ENCODE measurements at places on chromosomes 3 and 15.

GRCh38 chr3:134377896-134378295 lies 3.6 kb upstream of the AMOTL2 start:
- no peak for DNase-seq

DNA sequence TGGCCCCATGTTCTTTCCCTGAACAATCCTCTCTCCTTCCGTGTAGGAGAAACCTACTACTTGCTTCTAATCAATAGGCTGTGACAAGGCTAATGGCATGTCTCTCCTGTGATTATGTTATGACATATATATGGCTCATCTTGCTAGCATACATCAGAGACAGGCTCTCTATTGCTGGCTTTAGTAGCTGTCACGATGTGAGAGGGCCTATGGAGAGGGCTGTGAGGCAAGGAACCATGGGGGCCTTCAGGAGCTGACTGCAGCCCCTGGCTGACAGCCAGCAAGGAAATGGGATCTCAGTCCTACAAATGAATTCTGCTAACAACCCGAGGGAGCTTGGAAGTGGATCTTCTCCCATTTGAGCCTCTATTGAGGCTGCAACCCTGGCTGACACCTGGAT lies 96.3 kb downstream of the EOMES start:
- no peak for DNase-seq

DNA sequence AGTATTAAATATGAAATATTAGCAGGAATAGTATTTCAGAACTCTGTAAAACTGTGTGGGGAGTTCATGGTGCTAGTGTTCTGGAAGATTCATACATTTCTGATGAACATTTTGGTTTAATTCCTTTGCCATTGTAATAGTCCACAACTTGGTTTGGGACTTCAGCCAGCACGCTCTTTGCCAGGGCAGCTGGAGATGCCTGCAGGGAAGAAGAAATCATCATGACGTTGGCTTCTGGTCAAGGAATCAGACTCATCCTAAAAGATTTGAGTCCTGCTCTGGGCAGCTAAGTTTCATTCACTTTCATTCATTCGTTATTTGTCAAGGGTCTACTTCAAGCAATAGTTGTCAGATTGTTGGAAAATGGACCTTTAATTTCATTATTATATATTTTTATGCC lies 32.4 kb upstream of the MRPL3 start:
- no peak for DNase-seq

DNA sequence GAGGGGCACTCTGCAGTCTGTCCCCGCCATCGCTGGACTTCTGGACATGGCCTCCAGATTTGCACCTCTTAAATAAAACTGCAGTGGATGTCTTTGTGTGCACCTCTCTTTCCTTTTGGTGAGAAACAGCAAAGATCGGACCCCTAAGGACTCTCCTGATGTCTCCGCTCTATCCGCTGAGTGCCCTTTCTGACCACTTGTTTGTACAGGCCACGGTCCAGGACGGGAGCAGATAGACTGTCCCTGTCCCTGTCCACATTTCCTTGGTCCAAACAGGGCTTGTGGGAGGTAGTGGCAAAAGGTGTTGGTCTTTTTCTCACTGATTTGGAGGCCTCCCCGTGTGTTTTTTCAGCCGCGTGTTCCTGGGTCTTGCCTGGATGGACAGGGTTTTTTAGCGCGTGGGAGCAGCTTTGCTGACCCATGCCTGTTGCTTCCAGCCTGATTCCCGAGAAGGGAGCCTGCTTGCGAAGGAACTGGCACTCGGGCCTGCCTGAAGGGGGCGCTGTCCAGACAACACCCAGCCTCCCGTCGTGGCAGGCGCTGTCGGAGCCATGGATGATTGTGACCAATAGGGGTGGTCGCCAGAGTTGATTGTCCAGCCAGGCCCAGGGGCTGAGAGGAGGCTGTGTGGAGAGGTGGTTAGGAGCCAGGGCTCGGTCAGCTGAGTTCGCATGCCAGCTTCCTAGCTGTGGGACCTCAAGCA lies 13.2 kb upstream of the STAB1 start:
- no peak for DNase-seq

DNA sequence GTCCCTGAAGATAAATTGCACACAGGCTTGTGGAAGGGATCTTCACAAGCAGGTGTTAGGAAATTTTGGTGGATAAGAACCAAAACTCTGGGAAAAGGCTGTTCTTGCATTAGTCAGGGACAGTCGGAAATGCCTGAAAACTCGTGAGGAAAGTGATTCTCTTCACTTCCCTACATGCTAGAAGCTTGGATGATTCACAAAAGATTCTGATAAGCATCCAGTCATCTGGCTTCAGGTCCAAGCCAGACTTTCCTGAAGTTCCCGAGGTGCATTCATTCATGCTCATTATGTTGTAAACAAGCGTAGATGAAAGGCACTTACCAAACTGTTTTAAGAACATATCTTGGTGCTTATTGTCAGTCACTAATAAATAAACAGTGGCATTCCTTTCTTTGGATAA lies 1028.7 kb downstream of the NTRK3 start:
- no peak for DNase-seq

DNA sequence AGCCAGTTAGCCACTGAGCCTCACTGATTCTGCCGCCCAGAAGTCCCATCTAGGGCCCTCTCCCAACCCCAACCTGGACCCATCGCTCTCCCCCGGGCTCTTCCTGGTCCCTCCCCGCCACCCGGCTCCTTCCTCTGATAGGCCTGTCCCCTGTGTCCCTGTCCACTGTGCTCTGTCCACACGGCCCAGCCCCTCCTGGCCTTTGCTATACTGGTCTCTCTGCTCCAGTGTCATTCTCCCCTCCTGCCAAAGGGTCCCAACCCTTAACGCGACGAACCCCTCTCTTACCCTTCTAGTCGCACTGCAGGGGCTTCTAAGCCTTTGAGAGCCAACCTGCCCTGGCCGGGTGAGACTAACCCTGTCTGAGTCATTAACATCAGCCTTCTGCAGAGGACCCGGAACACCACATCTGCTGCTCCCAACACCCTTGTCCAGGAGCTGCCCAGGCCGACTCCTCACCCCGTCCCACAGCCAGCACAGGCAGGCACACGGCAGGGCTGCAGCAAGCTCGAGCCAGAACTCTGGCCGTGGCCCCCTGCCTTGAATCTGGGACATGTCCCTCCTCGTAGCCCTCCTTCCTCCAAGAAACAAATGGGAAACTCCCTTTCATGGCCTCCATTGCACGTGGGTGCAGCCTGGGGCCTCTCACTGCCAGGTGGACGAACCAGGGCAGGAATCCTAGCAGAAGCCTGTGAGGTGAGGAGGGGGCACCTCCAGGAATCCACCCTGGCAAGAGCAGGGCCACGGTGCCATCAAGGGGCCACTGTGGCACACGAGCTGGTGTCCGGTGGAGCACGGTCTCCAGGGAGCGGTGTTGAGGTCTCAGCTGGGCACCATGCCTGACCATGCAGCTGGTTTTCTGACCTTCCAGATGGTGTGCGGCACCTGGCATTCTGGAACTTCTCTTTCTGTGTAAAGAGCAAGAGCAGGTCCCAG lies 140.9 kb upstream of the IQSEC1 start:
- DNase-seq = no peak

DNA sequence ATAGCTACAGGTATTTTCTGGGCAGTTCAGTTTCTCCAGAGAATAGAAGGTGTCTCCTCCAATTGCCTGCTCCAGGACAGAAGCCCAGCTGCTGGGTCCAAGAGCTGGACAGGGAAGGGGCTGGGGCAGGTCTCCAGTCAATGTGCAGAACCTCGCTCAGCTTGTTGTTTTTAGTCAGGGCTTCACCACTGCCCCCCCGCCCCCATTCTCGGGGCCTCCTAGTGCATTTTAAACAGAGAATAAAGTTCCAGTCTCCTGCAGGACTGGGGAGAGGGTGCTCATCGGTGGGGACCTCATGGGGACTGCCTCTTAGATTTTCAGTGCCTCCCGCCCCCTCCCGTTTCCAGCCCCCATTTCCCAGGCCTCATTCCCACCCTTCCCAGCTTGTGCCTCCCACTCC lies 216.6 kb downstream of the XXYLT1 start:
- DNase-seq = no peak

DNA sequence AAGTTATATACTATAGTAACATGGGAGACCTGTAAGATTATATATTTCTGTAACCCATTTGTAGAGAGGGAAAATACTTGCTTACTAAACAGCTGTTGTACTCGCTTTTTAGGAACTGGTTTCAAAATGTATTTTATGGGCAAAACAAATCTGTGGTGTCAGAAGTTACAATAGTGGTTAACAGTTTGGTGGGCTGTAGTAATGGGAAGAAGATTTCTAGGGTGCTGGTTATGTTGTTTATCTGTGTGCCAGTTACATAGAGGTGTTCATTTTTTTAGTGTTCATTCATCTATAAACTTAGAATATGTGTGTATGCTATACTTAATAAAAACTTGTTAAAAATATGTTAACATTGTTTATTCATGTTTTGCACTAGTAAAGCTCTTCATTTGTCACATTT lies 42.1 kb downstream of the RNF111 start:
- no peak for DNase-seq

- no peak for DNase-seq
Measured at GRCh38 chr15:42632105-42632675, 56.8 kb downstream of the STARD9 start.

DNA sequence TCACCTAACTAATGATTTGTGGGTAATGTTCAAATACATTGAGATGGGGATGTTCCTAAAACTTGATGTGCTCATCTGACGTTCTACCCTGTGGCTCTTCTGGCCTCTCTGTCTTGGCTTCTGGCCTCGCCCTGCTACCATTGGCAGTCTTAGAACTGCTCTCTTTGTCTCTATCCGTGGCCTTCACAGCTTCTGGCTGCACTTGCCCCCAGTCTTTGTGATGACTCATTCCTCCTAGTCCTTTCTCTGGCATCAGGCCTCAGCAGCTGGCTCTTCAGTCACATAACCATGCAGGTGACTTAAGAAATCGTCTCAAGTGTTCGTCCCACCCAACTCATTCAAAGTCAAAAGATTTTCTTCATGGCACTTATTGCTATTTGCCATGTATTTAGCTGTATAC lies 188.1 kb downstream of the BBX start:
- DNase-seq = no peak

DNA sequence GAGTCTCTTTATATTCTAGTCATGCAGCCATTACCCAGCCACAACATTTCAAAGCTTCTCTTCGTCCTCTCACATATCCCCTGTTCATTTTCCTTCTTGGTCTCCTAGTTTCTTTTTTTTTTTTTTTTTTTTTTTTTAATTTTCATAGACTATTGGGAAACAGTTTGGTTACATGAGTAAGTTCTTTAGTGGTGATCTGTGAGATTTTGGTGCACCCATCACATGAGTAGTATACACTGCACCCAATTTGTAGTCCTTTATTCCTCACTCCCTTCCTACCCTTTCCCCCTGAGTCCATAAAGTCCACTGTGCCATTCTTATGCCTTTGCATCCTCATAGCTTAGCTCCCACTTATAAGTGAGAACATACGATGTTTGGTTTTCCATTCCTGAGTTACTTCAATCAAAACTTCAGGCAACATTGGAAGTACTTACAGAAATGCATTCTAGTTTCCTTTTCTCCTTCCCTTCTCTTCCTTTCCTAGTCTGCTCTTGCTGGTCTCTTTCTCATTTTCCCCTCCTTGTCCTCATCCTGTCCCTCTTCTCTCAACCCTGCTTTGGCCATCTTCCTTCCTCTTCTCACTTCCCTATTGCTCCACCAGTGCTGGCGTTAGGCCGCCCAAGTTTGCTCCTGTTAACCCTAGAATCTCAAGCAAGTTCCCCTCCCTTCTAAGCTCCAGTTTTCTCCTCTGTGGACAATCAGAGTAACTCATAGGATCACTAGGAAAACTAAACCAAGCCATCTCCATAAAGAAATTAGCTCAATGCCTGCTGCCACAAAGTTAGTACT lies 4.8 kb downstream of the ATP8B4 start:
- DNase-seq = no peak

DNA sequence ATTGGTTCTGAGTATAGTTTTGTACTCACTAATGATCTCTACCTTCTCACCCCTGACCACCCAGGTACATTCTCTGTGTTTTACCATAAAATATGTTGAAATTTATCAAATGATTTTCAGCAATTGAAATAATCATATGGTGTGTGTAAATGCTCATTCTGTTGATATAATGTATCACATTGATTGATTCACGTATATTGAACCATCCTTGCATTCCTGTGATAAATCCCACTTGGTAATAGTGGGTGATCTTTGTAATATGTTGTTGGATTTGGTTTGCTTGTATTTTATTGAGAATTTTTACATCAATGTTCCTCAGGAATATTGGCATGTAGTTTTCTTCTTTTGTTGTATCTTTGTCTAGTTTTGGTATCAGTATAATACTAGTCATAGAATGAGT lies 1497.6 kb downstream of the OTOL1 start:
- DNase-seq = no peak

DNA sequence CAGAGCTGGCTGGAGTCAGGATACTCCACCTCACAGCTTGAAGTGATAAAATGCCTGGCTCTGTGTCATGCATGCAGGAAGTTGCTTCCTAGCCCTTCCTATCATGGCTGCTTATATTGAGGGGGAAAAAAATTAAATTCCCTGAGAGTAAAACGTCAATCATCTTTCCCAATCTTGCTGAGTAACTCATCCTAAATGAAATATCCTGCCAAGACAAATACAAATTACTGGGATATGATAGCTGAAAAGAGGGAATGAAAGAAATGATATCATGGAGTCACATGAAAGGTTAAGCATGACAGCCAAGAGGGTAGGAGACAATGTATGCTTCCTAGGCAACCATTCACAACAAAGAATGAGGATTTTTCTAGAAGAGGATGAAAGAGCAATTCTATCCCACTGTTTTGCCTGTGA lies 110.6 kb downstream of the ABI3BP start:
- DNase-seq = no peak

DNA sequence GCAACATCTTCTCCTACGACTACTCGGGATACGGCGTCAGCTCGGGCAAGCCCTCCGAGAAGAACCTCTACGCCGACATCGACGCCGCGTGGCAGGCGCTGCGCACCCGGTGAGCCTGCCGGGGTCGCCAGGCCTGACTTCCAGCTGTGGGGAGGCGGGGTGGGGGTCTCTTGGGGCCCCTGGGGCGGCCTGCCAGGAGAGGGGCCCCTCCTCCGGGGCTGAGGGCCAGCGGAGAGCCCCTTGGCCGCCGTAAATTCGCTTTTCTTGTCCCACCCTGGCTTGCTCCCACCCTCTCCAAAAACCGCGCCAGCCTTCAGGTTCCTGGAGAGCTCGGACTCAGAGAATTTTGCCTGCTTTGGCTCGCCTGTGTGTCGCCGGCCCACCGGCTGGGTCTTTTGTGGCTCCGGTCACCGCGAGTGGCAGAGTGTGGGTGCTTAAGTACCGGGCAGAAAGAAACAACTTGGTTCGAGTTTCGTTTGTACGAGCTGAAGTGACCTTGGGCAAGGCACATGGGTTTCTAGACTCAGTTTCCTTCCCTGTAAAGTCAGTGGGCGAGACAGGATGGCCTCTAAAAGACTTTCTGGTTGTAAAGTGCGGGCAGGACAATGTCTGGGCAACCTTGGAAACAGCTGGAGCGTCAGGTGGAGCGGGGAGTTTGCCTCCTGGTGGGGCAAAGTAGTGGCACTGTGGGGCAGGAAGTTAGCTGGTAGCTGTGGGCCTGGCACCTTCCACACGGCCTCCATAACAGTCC lies 976 bp downstream of the ABHD17C start:
- DNase-seq = no peak

GRCh38 chr3:9736831-9737230 lies 5.3 kb downstream of the BRPF1 start:
- no peak for DNase-seq

GRCh38 chr3:29067007-29067406 lies 213.9 kb upstream of the RBMS3 start:
- no peak for DNase-seq

- no peak for DNase-seq
Measured at GRCh38 chr3:52493232-52494017, 1.7 kb upstream of the STAB1 start.

GRCh38 chr3:178560759-178561158 lies 24.5 kb downstream of the KCNMB2 start:
- no peak for DNase-seq
